ENCODE measurements at places on chromosomes 2 and 18.

GRCh38 chr18:35547008-35547605, 34.4 kb upstream of the GALNT1 start:
- no peak for DNase-seq

GRCh38 chr2:8251291-8251690, 430.6 kb upstream of the ID2 start:
- DNase-seq: no peak

GRCh38 chr2:130372833-130373807, 17.3 kb downstream of the PTPN18 start:
- DNase-seq: no peak

- DNase-seq: no peak
Observed at GRCh38 chr2:219511547-219512325, 2.5 kb upstream of the ASIC4 start.

DNA sequence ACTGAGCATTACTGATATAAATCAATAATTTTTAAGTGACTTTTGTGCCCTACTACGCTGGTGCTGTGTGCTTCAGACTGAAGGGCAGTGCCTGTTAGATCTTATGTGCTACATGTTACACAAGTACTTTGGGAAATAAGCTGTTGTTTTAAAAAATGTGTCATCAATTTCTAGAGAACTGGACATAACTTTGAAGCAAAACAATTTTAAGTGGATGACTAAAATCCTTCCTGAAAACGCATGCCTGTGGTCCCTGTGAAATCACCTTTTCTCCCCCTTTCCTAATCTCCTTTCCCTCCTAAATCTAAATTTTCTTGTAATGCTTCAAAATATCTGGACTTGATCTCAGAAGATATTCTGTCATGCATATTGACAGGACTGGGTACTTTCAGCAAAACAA, 7.1 kb upstream of the IL1RL1 start:
- DNase-seq: no peak

DNA sequence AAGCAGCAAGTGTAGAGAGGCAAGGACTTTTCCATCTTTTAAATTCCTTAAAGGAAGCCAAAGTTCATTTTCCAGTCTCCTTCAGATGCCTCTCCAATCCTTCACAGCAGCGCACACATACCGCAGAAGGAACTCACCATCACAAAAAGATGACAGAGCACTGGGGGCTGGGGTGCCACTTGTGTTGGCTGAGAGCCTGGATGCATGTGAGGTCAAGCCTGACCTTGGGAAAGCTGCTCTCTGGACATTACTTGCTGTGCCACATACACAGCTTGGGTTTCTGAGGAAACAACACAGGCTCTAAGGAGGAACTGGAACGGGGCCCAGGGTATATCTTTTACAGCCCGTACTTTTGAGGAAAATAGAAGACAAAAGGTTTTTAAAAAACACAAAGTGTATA, 364.3 kb upstream of the MEX3C start:
- no peak for DNase-seq

- DNase-seq: no peak
Observed at GRCh38 chr18:77397617-77398016, 148.0 kb downstream of the GALR1 start.

DNA sequence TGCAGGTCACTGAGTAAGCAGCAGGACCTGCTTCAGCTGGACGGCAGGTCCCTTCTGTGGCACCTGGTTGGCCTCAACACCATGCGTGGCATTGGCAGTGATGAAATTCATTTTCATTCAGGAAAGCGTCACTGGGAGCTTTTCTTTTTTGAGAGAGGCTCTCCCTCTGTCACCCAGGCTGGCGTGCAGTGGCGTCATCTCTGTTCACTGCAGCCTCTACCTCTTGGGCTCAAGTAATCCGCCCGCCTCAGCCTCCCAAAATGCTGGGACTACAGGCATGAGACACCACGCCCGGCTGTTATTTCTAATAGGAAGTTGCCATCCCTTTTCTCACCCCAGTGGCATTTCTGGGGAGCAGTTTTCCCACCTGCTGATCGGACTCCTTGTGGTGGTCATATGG, 39.3 kb downstream of the NCK2 start:
- DNase-seq: no peak

GRCh38 chr2:128410035-128410757, 91.5 kb upstream of the HS6ST1 start:
- no peak for DNase-seq

GRCh38 chr2:16203691-16204090, 263.3 kb downstream of the MYCN start:
- no peak for DNase-seq

DNA sequence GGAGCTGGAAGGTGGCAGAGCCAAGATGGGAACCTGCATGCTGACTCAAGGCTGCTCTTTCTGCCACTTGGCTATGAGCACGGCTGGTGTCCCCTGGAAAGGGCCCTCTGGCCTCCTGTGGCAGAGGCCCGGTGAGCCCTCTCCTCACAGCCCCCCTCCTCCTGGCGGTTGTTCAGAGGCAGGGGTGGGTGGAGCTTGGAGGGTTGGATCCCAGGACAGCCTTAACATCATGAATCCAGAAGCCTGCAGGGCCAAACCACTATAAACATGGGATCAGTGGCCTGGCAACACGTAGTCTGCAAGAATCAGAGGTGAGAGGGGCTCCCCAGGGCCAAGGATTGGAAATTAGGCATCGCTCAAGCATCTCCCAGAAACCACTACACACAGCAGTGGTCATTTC, 48.5 kb upstream of the LOXHD1 start:
- DNase-seq: no peak

GRCh38 chr18:7221424-7222155, 9.3 kb upstream of the LRRC30 start:
- DNase-seq: peak; percentile 73

- no peak for DNase-seq
Observed at GRCh38 chr2:192139813-192140212, 54.9 kb downstream of the TMEFF2 start.

DNA sequence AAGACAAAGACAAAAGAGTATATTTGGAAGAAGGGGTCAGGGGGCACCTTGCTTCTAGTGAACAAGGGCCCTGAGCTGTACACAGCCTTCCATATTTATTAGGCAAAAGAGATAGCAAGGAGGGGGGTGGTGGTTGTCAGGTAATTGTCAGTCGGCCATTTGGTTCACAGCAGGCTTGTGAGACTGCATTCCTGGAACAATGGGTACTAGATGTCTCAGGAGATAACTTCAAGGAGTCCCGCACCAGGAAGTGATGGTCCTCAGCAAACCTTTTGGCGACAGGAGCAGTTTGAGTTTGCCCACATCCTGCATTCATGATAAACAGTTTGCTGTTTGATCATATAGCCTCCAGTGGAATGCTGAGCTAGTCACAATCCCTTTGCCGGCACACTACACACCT, 376.4 kb upstream of the RAB12 start:
- DNase-seq: no peak

DNA sequence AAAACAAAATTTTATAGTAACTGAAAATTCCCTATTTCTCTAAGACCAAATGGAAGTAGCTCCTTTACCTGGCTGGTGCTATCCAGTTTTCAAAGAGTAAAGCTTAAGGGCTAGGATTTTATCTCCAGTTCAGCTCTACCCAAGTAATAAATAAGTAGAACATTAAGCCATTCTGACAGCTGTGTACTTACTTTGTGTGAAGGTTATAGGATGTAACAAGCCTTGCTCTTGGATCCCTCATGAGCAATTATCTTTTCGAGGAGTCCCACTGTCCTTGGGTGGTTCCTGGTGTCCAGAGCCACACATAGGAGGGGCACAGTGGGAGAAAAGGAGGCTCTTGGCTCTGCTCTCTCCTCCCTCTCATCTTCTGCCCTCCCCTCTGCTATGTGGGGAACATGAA, 45.5 kb downstream of the KIF5C start:
- DNase-seq: no peak

GRCh38 chr2:241722896-241723454, 11.5 kb upstream of the D2HGDH start:
- DNase-seq: no peak

- no peak for DNase-seq
Observed at GRCh38 chr18:255171-255570, 12.7 kb downstream of the THOC1 start.

- DNase-seq: no peak
Observed at GRCh38 chr2:224412141-224413015, 10.5 kb upstream of the FAM124B start.

- DNase-seq: no peak
Observed at GRCh38 chr2:241870611-241871537, 1.3 kb downstream of the RTP5 start.

DNA sequence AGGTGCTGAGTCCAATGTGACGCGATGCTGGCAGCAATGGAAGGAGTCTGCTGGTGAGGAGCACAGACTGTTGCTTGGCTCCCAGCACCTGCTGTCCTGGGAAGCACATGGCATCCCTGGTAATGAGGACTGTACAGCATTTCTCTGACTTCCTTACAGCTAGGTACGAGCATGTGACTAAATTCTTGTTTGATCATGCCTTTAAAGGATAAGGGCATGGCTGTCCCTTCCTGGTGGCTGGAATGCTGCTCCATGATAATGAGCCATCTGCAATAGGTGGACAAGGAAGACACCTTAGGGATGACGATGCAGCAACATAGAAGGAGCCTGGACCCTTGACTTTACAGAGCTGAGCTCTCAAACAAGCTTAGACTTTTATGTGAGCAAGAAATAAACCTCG, 278.0 kb upstream of the SPRED2 start:
- peak; percentile 53 for DNase-seq

DNA sequence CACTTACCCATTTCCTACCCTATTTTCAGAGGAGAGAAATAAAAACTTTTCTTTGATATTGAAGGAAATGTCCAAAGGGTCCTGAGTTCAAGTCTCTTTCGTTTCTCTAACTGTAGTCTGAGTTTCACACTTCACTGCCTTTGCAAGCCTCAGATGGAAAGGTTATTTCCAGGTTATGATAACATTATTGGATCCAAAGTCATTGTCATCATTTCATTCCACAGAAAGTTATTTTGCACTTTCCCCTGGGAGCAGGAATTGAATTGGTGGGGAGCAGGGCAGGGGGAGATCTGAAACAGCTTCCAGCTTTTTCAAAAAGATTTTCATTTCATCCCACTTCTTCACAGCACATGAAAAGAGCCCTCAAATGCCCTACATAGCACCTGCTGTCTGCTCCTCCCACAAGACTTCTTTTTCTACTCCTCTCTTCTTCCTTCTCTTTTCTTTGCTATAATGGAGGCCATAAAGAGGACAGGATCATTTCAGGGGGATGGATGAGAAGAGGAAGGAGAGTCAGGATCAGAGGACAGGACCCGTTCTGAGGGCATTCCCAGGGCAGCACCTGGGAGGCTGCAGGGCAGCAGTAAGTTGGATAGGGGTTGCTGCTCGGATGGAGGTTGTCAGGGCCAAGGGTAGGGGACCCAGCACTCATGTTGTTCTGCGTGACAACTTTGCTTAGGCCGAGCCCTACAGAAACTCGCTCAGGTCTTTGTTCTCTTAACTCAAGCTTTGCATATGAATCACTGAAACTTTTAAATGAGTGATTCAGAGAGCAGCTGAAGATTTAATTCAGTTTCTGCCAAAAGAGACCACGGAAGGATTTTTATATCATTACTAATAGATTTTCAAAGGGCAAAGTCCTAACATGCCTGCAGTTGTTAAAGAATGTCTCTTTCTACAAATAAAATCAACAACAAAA, 11.4 kb upstream of the GALNT5 start:
- DNase-seq: peak; percentile 55

DNA sequence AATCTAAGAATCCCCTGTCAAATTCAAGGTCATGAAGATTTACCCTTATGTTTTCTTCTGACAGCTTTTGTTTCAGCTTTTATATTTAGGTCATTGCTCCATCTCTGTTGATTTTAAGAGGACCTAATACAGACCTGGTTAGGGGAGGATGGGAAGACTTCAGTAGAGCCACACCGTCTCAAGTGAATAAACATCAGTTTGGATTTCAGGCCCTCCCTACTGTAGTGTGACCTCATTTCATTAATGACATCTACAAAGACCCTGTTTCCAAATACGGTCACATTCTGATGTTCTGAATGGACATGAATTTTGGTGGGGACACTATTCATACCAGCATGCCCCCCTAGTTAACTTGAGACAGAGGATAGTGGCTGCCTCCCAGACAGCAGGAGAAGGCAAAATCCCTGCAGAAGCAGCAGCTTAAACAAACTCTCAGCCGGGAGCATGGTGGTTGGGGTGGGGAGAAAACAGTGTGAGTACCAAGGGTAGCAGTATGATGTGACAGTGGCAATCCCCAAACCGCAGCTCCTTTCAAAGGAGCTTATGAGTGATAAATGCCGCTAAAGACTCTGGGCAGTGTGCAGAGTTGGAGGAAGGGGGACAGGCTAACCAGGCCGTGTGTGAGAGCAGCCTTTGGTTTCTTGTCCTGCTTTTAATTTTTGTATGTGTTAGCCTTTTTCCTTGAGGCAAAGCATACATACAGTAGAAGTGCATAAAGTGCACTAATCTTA, 65.9 kb upstream of the TNP1 start:
- DNase-seq: no peak

GRCh38 chr2:218125095-218125494, 733 bp upstream of the CXCR2 start:
- DNase-seq: no peak

GRCh38 chr2:150561076-150561475, 73.6 kb upstream of the RND3 start:
- no peak for DNase-seq

GRCh38 chr2:10632230-10632629, 57.5 kb downstream of the NOL10 start:
- DNase-seq: no peak

DNA sequence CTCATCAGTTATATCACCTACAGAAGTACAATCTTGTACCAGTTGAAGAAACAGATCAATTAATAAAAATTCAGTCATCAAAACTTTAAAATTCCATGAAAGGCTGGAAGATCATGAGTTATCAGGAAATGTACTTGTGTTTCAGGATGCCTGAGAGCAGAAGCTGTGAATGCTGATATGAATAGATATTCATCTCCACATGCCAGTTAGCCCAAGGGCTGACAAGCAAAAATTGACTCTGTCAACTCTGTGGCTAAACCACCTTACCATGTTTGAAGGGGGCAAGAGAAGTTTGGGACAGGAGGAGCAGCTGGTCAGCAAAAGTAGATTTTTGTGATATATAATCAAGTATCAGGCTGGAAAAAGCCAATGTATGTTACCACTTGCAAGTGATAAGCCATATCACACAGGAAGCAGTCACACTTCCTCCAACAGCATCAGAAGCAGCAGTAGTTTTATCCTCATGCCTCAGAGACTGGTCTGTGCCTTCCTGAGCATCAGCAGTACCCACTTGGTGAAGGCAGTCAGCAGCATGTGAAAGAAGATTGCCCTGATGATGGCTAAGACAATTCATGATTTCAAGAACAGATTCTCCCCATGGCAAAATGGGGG, 328.2 kb upstream of the CNTNAP5 start:
- no peak for DNase-seq

All from SW480 (cell line).